ENCODE measurements at places on chromosomes 11 and 22. TPM values are rescaled to one million over a fixed set of nuclear protein-coding genes. Genes with fewer than 3 reads are reported as not detected.
A peak's percentile ranks its signal among the peaks of the same experiment; 100 is the strongest.

SMTNL1 gene
- not detected for total RNA-seq

DNA sequence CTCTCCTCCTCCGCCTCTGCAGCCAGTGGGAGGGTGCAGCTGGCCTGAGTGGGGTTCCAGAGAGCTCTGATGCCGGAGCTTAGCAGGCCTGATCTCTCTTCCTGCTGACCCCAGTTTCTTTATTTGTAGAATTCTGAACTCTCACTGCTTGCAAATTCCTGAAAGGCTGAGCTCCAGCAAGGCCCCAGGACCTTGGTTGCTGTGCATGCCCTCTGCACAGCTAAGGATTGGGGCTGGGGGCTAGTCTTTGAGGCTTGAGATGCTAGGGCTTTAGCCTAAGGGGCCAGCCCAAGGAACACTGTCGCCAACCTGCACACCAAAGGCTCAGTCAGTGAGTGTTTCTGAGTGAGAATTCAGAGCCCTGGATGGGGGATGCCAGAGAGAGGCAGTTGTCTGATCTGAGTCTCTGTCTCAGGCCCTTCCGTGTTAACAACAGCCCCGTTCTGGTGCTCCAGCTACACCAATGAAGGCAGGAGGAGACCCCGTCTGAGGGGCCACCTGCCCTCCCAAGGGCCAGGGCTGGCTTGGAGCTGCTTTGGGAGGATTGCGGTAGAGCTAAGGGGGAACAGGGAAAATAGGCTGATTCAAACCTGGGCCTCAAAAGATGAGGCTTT is 106.0 kb upstream of the LMO1 start:
- DNase-seq, result no peak
- no peaks in the 10 kb centered on the region for H3K36me3 ChIP-seq
- no peaks in the 10 kb centered on the region for H3K4me1 ChIP-seq
- no peaks in the 10 kb centered on the region for H3K27me3 ChIP-seq
- H3K4me3 ChIP-seq, result no peak overlapping the region

DNA sequence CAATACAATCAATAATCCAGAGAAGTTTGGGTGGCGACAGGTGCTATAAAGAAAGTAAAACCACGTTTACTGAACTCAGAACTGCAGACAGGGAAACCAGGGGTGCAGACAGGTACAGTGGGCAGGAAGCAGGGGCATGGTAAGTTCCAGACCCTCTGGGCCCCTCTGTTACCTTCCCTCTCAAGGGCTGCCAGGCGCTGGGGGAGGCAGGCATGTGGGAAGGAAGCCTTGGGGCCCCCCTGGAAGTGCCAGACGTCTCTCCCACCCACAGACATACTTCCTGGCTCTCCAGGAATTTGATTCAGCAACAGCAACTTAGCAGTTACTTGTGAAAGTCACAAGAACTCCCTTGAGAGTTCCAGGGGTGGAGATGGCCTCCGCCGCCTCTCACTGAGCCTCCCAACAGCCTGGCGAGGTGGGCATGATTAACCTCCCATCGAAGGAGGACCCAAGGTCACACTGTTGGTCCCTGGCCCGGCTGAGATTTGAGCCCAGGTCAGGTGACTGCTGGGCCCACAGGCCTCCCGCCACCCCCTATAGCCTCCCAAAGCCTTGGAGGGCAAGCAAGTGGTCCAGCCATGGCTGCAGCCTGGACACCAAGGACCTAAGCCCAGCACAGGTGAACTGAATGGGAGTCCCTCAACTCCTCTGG is 14.1 kb upstream of the TSKU start:
- H3K4me1 ChIP-seq, result peaks cover 33% of the 10 kb centered on the region
- no peak overlapping the region for H3K4me3 ChIP-seq
- no peak for DNase-seq
- H3K27ac ChIP-seq, result no peak overlapping the region
- no peaks in the 10 kb centered on the region for H3K36me3 ChIP-seq

DNA sequence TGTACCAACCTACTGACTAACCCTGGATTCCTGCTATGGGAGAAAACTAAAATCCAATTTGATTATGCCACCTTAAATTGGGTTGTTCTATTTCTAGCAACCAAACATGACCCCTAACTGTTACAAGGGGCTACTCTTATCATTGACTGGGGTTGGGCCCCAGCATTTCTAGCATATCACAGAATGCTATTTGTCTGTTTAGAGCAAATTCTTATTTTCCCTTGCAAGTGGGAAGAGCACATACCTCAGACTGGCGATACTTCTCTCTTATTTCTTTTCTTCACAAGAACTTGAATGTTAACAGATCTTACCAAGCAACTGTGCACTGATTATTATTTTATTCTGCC is 93.7 kb downstream of the C11orf58 start:
- no peaks in the 10 kb centered on the region for H3K36me3 ChIP-seq
- no peak overlapping the region for H3K4me3 ChIP-seq
- H3K27ac ChIP-seq, result no peak overlapping the region

CNTN5 gene
- total RNA-seq, result not detected

APOBEC3H gene
- 1.8 TPM for total RNA-seq

- H3K27ac ChIP-seq, result peak overlapping the region; percentile 100
- no peak for DNase-seq
- H3K36me3 ChIP-seq, result peaks cover 41% of the 10 kb centered on the region
- peaks cover 24% of the 10 kb centered on the region for H3K4me1 ChIP-seq
- peak overlapping the region; percentile 89 for H3K4me3 ChIP-seq
Observed at GRCh38 chr11:10807493-10808234, 1.1 kb downstream of the EIF4G2 start.

Measured in HCT116 (cell line).